ENCODE measurements at places on chromosomes 12 and 14. TPM values are rescaled to one million over a fixed set of nuclear protein-coding genes. Genes with fewer than 3 reads are reported as not detected.

EPYC gene
- not detected for polyA plus RNA-seq

BEGAIN gene
- polyA plus RNA-seq = 0.60 TPM

SLC25A47 gene
- not detected for polyA plus RNA-seq

NYNRIN gene
- 3.1 TPM for polyA plus RNA-seq

PRPH gene
- 0.36 TPM for polyA plus RNA-seq

ZBTB39 gene
- 6.6 TPM for polyA plus RNA-seq

All from GM23338 (cell line).